ENCODE measurements at places on chromosomes 5 and 9.

DNA sequence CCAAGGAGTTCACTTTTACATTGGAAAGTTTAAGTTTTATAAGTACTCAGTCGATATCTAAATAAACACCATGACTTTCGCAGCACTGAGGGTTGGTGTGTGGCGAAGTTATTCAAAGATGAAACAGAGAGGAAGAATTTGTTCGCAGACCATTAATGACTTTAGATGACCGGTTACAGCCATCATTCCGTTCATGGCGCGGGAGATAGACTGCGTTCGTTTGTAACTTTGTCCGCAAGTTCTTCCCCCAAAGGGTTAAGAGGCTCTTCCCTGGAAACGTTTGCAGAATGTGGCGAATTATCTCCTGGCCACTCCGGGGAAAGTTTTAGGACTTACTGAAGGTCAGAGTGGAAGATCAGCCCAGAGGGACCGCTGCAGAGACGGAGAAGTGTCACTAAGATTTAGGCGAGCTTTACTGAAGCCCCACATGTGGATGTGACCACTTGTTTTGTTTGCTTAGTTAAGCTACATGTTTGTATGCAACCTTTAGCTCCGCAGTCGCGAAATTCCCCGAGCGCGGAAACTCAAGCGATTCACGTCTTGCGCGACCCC lies 2.2 kb upstream of the FOXD1 start:
- no peak for DNase-seq
- peaks cover 46% of the 10 kb centered on the region for H3K4me1 ChIP-seq
- H3K4me3 ChIP-seq: peak overlapping the region; percentile 32
- H3K36me3 ChIP-seq: no peaks in the 10 kb centered on the region
- no peak overlapping the region for H3K27ac ChIP-seq

DNA sequence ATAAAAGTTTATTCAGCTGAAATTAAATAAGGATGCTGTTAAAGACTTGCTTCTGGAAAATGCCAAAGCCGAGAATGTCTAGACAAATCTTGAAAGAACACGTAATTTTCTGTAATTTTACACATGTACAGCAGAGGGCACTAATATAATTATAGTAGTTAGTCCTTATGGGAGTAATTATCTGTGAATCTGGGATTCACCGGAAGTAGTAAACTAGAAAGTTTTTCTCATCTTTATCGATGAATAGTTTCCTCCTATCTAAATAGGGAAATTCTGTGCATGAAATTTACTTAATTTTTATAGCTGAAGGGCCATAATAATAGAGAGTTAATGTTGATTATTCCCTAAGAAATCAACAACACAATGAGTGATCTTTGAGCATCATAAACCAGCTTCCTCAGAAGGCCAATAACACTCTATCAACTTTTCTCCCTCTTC lies 18.4 kb upstream of the CNTLN start:
- no peak for DNase-seq
- no peak overlapping the region for H3K4me3 ChIP-seq
- H3K4me1 ChIP-seq: peaks cover 13% of the 10 kb centered on the region

DNA sequence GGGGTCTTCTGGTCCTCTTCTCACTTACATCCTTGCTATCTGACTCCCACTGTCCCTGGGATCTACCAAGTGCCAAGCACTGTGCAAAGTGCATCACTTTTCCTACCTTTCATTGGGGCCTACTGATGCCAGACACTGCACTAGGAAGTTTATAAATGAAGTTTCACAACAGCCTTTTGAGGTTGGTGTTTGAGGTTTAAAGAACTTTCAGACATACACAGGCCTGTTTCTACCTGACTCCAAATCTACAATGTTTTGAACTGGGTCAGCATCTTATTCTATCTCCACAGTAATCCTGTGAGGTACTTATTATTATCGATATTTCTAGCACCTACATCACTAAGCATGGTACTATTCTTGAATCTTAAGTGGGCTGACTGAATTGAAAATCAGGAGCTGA lies 227.7 kb downstream of the ZSWIM6 start:
- H3K36me3 ChIP-seq: no peaks in the 10 kb centered on the region
- H3K27ac ChIP-seq: no peak overlapping the region
- H3K27me3 ChIP-seq: no peaks in the 10 kb centered on the region
- H3K4me3 ChIP-seq: no peak overlapping the region

GRCh38 chr5:123514615-123515355 lies 2.8 kb downstream of the CSNK1G3 start:
- H3K27ac ChIP-seq: no peak overlapping the region
- H3K36me3 ChIP-seq: no peaks in the 10 kb centered on the region
- H3K4me3 ChIP-seq: no peak overlapping the region
